Stimulated activated CD4-positive, alpha-beta T cell treated with anti-CD3 and anti-CD28 coated beads, Interleukin-2, amount 100 ng/mL, for 48 hours (primary cell): ENCODE measurements at places on chromosomes 2 and 18.

DNA sequence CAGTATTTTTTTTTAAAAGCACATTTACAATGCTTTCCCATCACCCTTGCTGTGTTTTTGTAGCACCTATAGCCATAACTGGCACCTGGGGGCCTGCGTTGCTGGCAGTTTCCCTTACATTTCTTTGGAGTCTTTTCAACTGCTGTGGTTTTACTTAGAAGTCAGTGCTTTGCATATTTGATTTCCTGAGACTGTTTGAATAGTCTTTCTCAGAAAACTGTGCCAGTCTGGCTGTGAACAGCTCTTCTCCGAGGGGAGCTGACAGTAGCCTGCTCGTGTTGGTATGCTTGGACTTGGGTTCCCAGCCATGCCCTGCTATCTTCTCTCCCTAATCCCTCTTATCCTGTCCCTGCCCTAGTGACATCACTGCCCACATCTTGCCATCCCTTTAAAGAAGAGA, 81.5 kb downstream of the DPP4 start:
- peak; percentile 22 for DNase-seq

DNA sequence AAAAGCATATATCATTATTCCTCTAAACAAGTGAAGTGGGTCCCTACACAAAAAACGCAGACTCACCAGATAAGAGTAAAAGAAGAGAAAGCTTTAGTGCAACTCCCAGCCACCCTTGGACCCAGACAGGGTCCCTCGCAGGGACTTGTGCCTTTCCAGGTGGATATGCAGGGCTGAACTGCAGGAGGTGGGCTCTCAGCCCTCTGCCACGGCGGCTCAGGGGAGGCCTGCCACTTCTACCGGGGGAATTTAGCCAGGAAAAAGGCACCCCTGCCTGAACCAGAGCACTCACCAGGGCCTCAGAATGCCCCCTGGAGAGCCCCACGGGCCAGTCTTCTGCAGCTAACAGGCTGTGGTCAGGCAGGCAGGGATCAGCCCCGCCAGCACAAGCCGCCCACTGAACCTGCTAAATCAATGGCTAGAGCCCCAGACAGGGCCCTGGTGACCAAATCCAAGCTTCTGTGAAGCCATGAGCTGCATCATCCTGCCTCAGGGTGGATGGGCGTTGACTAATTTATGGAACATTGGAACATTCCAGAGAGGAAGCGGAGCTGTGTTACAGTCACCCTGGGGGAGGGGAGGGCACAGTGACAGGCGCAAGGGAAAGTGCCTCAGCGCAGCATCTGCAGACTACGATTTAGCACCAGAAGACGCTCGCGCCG, 209.3 kb downstream of the EIPR1 start:
- no peak for DNase-seq

DNA sequence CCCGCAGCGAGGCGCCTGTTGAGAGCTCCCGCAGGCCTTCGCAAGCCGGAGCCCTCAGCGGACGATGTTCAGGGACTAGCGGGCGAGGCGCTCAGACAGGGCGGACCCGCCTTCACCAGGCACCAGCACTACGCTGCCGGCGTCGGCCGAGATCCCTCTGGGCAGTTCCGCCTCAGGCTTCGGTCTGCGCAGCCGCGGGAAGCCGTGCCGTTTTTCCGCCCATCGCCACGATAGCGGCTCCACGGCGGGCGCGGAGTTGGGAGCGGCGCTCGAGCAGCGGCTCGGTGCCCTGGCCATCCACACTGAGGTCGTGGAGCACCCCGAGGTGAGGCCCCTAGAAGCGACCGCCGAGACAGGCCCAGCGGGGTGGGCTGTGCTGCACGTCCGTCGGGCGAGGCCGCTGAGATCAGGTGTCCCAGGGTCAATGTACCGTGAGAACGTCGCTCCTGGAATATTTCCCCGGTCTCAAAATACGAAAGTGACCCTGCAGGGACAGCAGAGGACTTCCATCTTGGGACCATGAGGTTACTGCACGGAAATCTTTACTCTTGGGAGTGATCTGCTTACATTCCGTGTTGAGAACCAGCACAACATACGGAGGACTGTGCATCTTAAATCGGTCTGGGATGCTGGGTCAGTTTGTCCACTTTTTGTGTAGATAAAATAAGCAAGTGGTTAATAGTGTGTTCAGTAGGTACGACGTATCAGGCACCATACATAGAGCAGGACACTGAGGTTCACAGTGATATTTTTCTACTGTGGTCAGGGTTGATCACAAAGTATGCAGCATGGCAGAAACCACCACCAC, 13.3 kb upstream of the MTIF2 start:
- DNase-seq: peak; percentile 78

- no peak for DNase-seq
Observed at GRCh38 chr2:140248623-140249022, 1468.4 kb upstream of the NXPH2 start.

DNA sequence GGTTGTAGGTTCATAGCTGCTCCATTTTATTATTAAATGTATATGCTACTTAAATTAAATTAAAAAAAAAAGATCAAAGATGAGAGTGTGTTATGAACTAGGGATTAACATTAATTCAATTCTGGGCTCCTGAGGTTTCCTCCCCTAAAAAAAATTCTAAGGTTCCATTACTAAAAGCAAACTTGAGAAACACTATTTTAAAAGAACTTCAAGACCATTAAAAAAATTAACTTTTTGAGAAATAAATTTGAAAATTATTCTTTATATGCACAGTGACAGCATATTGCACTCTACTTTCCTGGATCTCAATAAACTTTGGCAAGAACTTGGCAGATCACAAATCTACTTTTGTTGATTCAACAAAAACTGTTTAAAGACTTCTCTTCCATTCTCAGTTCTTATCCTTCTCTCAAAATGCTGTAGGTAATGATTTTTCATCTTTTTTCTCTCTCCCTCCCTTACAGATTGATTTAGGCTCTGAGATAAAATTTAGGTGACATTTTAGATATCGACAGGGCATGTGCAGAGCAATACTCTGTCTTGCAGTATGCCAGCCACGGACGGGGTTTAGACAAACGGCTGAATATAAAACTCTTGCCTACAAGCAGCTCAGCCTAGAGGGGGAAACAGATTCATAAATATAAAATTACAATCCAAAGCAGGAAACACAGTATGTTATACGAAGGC, 592 bp upstream of the MARS2 start:
- DNase-seq: no peak

DNA sequence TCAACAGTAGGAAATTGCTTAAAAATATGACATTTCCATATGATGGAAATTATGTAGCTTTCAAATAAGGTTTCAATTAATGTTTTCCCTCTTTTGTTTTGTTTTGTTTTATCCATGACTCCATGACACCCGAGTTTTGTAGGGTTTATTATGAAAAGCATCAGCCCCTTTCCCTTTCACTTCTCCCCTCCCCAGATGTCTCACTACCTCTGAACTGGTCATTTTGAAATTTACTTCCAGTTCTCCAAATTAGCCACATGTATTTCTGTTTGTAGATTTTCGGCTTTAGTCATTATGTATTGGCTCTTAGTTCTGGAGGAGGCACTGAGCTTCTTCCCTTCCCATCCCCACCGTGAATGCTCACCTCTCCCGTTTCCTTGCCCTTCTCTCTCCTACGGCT, 18.6 kb upstream of the VPS4B start:
- no peak for DNase-seq

GRCh38 chr2:141306368-141306767, 824.4 kb downstream of the LRP1B start:
- no peak for DNase-seq

GRCh38 chr2:109143214-109144187, 14.5 kb downstream of the SH3RF3 start:
- peak; percentile 50 for DNase-seq

DNA sequence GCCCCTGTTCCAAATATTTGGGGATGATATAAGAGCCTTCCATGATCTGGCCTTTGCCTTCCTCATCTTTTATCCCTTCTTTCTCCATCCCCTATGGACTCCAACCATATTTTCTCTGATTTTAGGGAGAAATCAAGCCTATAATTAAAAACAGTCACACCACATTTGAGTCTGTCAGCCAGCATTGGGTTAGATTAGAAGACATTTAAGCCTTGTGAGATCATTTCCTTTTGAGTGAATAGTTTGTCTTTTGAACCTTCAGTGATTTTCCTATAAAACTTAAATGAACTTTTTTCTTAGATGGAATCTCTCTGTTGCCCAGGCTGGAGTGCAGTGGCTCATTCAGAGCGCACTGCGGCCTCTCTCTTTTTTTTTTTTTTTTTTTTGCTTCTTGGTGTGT, 7.6 kb upstream of the C18orf32 start:
- DNase-seq: no peak

DNA sequence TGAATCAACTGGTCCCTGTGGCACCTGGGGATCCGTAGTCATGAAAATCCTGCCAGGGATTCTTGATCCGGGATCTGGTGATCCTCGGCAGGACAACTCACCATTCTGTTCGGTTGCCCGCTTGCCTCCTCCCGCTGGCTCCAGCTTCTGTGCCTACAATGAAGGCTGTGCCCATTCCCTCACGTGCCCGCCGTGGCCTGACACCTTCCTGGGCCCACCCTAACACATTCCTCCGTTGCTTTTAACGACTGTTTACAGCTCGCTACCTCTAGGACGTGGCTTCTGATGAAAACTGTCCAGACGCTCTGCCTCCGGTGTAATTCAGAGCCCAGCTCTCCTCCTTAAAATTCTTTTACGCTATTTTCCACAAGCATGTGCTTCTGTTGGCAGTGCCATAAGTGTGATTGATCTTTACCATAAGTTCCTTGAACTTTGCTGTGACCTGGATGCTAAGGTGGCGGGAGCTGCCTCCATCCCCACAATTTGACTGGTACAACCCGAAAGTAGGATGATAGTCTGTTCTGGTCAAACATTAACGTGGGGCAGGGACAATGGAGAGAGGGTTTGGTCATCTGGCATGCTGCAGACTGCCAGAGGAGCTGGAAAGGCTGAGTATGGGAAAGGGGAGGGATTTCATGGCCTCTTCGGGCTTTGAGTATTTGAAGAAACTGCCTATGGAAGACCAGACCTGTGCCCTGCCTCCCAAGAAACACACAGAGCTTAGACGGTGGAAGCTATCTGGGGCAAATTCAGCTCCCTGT, 206.8 kb upstream of the TNP1 start:
- no peak for DNase-seq

DNA sequence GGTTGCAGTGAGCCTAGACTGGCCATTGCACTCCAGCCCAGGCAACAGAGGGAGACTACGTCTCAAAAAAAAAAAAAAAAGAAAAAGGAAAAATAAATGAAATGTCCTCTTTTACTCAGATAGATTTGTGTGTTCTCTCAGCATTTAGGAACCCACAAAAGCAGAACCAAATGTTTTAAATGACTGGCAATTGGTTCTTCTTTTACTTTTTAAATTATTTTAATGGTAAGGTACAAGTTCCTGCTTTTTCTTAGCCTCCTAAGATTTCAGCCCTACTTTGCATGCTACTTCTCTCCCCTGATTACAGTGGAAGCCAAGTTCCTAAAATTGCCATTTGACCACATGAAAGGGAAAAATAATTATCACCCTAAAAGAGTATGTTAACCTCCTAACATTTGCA, 23.5 kb downstream of the SRSF7 start:
- no peak for DNase-seq

DNA sequence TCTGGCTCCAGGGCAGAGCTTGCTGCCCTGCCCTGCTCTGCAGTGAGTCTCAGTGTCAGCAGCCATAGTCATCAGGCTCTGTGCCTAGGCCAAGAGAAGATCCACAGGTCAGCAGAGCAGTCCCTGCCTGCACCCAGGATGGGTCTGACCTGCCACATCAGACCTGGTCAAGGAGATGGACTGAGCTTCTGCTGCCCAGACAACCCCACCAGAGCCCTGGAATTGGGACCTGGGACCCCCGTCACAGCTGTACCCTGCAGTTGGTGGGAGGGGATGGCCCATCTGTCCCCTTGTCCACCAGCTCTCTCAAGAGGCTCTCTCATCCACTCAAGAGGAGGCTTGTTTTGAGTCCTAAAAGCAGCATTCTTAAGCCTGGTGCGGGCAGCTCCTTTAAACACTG, 142.6 kb downstream of the TFCP2L1 start:
- DNase-seq: no peak

- no peak for DNase-seq
Observed at GRCh38 chr2:125224188-125224587, 1199.1 kb downstream of the CNTNAP5 start.

DNA sequence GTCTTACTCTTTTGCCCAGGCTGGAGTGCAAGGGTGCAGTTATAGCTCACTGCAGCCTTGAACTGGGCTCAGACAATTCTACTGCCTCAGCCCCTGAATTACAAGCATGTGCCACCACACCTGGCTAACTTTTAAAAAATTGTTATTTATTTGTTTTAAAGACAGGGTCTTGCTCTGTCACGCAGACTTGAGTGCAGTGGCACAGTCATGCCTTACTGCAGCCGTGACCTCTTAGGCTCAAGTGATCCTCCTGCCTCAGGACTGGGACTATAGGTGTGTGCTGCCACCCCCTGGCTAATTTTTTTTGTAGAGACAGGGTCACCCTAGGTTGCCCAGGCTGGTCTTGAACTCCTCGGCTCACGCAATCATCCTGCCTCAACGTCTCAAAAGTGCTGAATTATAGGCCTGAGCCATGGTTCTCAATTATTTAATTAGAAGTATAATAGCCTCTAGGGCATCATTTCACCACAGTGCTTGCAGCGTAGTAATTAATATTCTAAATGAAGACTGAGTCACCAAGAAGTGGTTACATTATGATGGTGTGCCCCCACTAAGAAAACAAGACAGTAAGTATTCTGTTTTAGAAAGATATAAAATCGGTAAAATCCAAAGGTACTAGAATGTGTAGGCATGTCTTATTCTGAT, 69.6 kb downstream of the EML4 start:
- DNase-seq: peak; percentile 11

- DNase-seq: no peak
Observed at GRCh38 chr2:171297956-171298355, 135.8 kb downstream of the METTL8 start.

- no peak for DNase-seq
Observed at GRCh38 chr18:67428805-67429204, 87.7 kb downstream of the DSEL start.

DNA sequence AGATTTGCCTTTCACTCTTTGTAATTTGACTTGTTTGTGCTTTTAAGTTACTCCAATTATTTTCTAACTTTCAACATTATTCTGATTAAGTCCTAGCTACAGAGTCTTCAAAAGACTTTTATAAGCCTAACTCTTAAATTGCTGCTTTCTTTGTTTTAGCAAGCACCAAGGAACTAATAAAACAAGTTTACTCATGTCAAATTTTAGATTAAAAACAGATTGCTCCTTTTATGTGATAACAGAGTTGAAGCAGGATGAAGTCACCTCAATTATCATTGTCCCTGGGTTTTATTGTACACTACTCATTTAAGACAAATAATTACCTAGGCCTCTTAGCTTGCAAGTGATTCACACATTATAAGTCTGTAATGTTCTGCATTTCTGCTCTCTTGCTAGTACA, 678.4 kb downstream of the ERBB4 start:
- DNase-seq: no peak
